NCI-H510A treated with DMSO at 0.1 percent for 48 hours (cell line): ENCODE measurements at places on chromosomes 6 and 20.

DNA sequence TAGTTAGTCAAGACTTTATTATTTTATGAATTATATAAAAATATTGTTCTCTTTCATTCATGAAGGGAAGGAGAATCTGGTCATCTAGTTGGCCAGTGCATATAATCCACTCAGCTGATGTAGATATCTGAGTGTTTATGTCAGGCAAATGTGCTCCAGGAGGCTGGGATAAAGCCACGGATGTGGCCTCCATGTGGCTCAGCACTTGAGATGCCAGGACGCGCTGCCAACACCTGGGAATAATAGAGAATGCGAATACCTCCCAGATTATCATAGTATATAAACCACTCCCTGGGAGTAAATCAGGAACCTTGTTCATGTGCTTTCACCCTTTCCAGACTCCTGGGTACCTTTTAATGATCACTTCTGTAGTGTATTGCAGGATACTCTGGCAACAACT, 1006.0 kb downstream of the KIF16B start:
- DNase-seq = no peak

- no peak for DNase-seq
These were observed 71.3 kb upstream of the MYL9 start for GRCh38 chr20:36469973-36470372.

- no peak for DNase-seq
These were observed 112.2 kb downstream of the SYCP2 start for GRCh38 chr20:59821201-59821600.

DNA sequence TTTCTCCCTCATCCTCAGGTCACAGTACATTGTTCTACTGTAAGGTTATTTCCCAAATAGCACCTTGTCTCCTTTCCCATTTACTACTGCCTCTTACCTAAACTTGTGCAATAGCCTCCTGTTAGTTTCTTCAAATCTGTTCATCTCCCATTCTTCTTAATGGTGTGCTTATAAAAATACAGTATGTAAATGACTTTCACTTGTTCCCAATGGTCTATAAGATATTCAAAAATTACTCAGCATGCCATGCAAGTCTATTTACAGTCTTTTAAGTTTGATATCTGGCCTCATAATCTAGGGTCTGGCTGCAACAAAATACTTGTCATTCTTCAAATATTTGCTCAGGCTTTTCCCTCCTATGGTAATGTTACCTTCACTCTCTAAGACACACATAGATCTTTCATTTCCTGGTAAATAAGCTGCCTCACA, 31.5 kb upstream of the RHAG start:
- peak; percentile 72 for DNase-seq

DNA sequence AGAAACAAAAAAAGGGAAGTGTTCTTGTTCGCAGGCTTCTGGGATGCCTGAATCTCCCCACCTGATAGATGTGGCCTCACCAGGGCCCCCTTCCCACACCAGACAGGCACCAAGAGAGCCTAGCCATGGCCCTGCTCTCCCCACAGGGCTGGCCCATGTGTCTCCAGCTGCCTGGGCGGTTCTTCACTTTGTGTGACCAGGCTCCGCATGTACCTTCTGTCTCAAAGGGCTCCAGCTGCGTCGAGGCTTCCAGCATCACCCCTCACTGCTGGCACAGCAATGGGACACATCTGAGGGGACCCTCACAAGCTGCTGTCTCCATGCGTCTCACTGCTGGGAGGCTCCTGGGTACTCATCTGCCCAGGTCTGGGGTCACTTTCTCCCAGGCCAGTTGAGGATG, 362.9 kb downstream of the ZFAND3 start:
- no peak for DNase-seq
